ENCODE measurements at places on chromosomes 5 and 9. TPM values are rescaled to one million over a fixed set of nuclear protein-coding genes. Genes with fewer than 3 reads are reported as not detected.
A peak's percentile ranks its signal among the peaks of the same experiment; 100 is the strongest.

The SPATA31D4 gene
- total RNA-seq = not detected

The TMC1 gene
- total RNA-seq = not detected

The ANXA2R gene
- total RNA-seq = 1.1 TPM

The CARD6 gene
- total RNA-seq = 1.7 TPM

The PCDHB6 gene
- total RNA-seq = not detected

The NIM1K gene
- 0.97 TPM for total RNA-seq

The PTPRD gene
- not detected for total RNA-seq

The GFI1B gene
- not detected for total RNA-seq

The CFAP77 gene
- total RNA-seq = not detected

The TEX48 gene
- total RNA-seq = 0.56 TPM

The DMGDH gene
- total RNA-seq = not detected

DNA sequence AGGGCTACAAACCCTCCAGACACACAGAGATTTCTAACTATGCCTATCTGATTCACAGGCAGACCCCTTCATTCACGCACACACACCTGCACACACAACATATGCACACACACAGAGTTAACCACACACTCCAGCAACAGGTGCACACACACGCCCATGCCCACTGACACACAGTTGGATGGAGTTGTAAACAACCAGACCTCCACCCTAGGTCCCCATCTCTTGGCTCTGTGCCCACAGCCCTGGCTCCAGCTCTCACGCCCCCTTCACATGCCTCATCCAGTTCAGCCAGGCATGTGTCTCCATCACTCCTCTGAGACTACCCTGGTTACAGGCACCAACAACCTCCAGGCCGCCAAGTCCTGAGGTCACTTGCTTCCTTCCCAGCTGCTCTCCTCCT lies 61.1 kb downstream of the PSD2 start:
- no peak for DNase-seq

- no peak for DNase-seq
These were observed 52.2 kb downstream of the MAP1B start for GRCh38 chr5:72159501-72159911.

DNA sequence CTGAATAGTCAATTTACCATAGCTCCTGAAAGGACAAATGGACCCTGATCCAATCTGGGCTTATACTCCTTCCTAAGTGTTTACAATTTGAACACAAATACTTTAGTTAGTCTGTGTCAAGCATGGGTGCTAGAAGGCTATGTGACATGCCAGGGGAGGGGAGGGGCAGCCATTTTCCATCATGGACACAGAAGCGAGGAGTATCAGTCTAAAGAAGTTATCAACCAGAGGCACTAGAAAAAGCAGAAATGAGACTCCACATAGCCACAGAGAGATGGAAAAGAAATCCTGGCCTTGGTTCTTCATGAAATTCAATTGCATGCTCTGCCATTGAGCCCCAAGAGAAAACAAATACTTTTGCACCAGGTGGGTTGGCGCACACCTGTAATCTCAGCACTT lies 61.8 kb downstream of the NR6A1 start:
- DNase-seq = peak; percentile 40

DNA sequence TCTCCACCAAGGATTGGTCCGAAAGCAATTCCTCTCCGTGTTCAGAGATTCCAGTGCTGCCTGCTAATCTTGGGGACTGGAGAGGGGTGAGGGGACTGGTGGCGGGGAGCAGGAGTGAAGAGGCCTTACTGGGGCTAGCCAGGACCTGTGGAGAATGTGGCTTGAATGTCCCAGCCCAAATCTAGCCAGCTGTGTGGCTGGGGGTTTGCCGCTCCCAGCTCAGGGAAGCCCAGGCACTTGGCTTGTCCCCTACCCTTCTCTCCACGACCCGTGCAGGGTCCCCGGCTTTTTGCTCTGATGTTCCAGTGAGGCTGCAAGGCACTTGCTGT lies 2.4 kb downstream of the N4BP3 start:
- no peak for DNase-seq

DNA sequence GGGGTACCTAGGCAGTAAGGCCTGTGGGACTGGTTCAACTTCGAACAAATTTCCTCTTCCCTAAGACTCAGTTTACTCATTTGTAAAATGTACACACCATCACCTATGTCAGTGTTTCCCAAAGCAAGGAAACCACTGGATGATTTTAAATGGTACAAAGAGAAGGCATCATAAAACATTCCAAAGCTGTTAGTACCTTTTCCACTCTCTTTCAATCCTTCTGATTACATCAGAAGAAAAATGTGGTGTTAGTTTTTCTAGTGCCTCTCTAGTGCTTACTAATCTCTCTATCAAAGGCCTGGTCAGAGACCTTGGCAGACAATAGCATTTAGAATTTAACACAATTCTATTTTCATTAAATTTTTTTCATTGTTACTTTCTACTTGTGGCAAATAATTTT lies 18.1 kb downstream of the NR6A1 start:
- DNase-seq = no peak

GRCh38 chr5:893711-894110 lies 1.0 kb downstream of the TRIP13 start:
- DNase-seq = no peak

- DNase-seq = peak; percentile 80
These were observed 13.6 kb upstream of the GM2A start for GRCh38 chr5:151239237-151239861.

DNA sequence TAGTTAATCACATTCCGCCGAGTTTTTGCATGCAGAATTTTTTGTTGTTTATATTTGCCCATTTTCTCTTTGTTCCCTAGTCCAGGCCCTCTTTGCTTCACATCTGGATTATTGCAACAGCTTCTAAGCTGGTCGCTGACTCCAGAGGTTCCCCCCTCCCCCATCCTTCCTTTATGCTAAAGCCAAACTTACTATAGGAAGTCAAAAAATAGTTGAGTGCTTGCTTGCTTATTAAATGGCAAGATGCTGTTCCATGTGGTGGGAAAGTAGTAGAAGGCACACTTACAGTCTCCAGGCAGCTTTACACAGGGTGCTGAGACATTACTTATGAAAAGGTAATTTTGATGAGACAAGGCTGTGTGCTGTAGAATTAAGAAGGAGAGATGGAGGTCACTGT lies 1.3 kb downstream of the ZBTB34 start:
- peak; percentile 69 for DNase-seq

DNA sequence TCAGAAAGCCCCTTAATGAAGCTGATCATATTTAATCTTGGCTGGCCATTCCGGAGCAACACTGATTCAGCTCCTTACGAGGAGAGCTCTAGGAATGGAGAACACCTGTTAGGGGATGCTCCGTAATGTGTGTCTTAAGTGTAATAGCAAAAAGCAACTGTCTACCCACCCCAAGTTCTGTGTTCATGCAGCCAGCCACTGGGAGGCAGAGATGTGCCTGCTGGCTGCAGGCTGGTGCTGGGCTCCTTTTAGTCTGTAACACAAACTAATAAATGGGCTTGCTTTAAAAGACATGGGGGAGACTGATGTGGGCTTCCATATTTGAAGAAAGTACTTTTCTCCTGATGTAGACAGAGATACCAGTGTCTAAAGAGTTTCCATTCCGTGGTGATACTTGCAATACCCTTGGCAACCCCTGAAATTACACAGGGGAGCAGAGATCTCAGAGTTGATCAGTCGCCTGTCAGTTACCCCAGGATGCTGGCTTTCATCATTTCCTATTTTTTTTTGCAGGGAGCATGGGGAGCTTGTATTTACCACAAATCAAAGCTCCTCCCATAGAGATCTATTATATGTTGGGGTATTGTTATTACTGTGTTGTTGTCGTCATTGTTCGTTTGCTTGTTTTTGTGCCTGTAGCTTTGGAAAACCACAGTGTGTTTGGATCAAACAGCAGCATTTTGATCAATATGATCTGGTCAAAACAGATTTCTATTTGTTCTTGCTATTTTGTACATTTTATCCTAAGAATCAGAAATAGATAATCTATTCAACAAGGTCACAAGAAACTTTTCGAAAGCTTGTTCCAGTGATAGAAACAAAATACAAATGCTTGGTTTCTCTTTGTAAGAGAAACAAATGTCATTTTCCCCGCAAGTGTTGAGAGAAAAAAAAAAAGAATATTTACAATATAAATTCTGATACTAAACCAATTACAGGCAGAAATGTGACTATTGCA lies 65.8 kb downstream of the MTX3 start:
- DNase-seq = peak; percentile 70

DNA sequence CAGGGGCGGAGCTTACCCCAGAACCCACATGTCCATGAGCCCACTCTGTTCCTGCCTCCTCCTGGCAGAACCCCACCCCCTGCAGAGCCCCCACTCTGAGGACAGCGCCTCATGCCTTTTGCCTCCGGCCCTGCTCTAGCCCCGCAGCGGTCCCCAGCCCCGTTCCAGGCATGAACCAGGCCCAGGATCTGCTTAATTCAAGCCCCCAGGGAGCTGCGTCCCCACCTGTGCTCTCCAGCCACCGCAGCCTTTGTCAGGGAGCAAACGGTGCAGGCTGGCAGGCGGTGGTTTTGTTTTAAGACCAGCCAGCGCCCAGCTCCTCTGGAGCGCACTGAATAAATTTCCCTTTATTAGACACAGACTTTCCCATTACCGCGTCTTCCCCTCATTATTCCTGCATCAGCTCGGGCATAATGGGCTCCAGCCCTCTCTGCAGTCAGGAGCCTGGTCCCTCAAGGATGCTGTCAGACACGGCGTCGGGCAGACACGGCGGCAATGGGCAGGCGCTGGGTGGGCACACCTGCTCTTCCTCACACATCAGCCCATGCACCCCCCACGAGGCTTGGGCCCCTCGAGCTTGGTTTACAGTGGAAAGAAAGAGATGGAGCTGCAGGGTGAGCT lies 137.6 kb downstream of the OLFM1 start:
- DNase-seq = no peak

DNA sequence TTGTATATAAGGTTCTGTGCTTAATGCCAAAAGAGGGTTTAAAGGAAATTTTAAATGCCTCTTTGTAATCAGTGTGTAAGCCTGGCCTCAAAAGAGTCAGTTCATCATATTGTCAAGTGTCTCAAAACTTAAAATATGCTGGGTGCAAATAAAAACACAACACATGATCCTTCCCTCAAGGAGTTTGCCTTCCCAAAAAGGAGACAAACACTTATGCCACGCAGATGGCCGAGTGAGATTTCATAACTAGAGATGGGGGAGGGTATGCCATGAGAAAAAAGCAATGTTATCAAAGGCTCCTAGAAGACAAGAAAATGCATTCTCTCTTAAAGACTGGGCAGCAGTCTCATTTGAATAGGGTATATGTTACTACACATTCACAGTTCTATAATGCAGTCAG lies 55.2 kb downstream of the FBXO38 start:
- no peak for DNase-seq

- DNase-seq = no peak
These were observed 29.4 kb downstream of the RAD23B start for GRCh38 chr9:107312376-107313050.

DNA sequence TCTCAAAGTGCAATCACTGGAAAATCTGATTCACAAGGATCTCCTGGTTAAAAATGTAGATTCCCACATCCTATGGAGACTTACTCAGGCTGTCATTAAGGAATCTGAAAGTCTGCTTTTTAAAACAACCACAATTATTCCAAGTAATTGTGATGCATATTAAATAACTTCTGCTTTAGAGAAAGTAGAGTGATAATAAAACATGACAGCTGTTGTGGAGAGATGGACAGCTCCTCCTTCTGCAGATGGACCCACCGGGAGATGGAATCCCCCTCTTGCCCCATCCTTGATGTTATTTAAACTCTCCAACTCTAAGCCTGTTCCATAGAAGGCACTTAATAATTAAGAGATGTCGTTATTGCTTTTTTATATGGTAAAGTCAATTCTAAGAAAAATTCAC lies 802.2 kb downstream of the CDH12 start:
- DNase-seq = no peak

DNA sequence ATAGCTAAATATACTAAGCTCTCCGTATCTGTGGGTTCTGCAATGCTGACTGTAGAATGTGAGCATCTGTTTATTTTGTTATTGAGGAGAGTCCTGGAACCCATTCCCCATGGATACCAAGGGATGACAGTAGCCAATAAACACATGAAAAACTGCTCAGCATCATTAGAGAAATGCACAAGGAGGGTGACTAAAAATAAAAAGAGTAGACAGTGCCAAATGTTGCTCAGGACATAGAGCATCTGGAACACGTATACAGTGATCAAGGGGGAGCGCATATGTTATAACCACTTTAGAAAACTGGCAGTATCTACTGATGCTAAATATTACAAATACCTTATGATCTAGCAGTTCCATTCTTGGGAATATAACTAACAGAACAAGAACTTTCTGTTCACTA lies 31.0 kb downstream of the MARCHF6 start:
- no peak for DNase-seq

DNA sequence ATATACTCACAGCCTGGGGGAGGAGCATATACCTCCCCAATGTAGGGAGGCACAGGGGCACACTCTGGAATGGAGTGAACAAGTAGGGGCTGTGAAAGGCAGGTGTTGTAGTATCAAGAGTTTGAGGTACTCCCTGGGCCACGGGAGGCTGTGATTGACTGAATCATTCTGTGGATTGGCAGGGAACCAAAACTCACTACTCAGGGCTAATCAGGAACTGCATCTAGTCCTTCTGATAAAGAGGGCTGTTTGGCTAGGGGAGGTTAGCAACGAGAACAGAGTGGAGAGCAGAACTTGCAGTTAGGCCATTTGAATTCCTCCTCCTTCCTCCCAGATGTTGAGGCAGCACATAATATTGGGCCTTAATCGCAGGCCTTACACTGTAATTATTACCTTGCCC lies 369.2 kb upstream of the MPDZ start:
- DNase-seq = no peak

All from activated CD4-positive, alpha-beta T cell treated with anti-CD3 and anti-CD28 coated beads, Interleukin-2, amount 10 ng/mL, durations not matched to agents 24 days and 14 days (primary cell).